ENCODE measurements at places on chromosomes 1 and 21. TPM values are rescaled to one million over a fixed set of nuclear protein-coding genes. Genes with fewer than 3 reads are reported as not detected.

DNA sequence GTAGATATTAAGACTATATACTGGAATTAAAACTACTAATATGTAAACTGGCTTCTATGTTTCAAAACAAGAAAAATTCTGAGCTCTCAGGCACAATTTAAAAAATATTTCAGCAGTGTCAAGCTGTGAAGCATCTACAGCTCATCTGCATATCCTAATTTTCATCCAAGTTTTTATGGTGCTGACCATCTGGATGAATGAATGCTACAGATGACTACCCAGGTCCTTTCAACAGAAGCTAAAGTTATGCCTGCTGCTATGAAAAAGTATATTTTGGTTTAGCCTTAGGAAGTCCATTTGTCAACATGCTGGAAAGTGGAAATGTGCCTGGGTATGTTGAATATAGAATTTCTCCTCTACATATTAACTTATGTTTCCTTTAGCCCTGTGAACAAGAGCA lies 206.9 kb downstream of the NEGR1 start:
- H3K4me1 ChIP-seq, result no peaks in the 10 kb centered on the region
- H3K36me3 ChIP-seq, result no peaks in the 10 kb centered on the region
- no peak overlapping the region for H3K4me3 ChIP-seq
- H3K27me3 ChIP-seq, result no peaks in the 10 kb centered on the region
- H3K27ac ChIP-seq, result no peak overlapping the region

DNA sequence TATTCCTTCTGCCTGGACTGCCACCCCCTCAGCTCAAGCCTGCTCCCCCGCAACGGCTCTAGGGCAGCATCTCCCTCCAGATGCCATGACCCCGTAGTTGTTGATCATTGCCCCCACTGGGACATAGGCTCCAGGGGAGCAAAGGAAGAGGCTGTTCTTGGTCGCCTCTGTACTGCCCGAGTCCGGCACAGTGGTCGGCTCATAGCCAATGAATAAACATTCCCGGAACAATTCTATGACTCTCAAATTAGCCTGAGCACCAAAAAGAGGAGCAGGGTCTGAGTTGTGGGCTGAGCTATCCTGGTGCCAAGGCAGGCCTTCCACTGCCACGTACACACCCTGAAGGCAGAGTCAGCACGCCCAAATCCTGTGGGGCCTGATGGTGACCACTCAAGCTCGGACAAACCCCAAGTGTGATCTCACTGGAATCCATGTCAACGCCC lies 33.1 kb downstream of the CAPZB start:
- DNase-seq, result no peak
- peak overlapping the region; percentile 97 for H3K27ac ChIP-seq
- H3K4me1 ChIP-seq, result peaks cover 95% of the 10 kb centered on the region

GRCh38 chr1:47983691-47984090 lies 13.5 kb downstream of the TRABD2B start:
- H3K4me1 ChIP-seq, result peaks cover 14% of the 10 kb centered on the region
- H3K27ac ChIP-seq, result no peak overlapping the region
- no peak overlapping the region for H3K4me3 ChIP-seq
- H3K27me3 ChIP-seq, result peaks cover 59% of the 10 kb centered on the region

DNA sequence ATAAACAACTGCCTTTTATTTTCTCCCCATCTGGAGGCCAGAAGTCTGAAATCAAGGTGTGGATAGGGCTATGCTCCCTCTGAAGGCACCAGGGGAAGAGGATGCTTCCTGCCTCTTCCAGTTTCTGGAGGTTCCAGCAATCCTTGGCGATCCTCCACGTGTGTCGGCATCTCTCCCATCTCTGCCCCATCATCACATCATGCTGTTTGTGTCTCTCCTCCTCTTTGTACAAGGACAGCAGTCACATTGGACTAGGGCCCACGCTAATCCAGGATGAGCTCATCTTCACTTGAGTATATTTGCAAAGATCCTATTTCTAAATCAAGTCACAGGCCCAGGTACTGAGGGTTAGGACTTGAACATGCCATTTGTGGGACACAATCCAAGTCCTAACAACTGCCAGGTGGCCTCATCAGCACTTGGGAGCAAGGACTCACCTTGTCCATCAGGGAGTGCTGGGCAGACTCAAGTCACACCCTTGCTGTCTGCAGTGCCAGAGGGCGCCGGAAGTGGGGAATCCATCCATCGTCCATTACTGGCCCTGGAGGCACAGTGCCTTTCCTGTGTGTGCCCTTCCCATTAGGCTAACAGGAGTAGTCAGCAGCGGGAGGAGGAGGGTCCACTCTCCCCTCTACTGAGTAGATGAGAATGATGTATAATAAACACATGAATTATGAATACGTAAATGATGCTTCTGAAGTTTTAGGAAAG lies 185.4 kb upstream of the AJAP1 start:
- H3K27ac ChIP-seq, result no peak overlapping the region
- H3K4me1 ChIP-seq, result no peaks in the 10 kb centered on the region
- no peaks in the 10 kb centered on the region for H3K27me3 ChIP-seq
- H3K4me3 ChIP-seq, result no peak overlapping the region

GRCh38 chr1:56573311-56573710 lies 6.1 kb downstream of the PLPP3 start:
- H3K36me3 ChIP-seq, result peaks cover 2% of the 10 kb centered on the region
- peaks cover 56% of the 10 kb centered on the region for H3K4me1 ChIP-seq
- no peak overlapping the region for H3K27ac ChIP-seq
- H3K4me3 ChIP-seq, result no peak overlapping the region

- DNase-seq, result no peak
- no peaks in the 10 kb centered on the region for H3K27me3 ChIP-seq
- no peaks in the 10 kb centered on the region for H3K36me3 ChIP-seq
- H3K4me3 ChIP-seq, result no peak overlapping the region
- H3K4me1 ChIP-seq, result peaks cover 17% of the 10 kb centered on the region
Observed at GRCh38 chr1:234899041-234899729, 229.5 kb downstream of the TOMM20 start.

DNA sequence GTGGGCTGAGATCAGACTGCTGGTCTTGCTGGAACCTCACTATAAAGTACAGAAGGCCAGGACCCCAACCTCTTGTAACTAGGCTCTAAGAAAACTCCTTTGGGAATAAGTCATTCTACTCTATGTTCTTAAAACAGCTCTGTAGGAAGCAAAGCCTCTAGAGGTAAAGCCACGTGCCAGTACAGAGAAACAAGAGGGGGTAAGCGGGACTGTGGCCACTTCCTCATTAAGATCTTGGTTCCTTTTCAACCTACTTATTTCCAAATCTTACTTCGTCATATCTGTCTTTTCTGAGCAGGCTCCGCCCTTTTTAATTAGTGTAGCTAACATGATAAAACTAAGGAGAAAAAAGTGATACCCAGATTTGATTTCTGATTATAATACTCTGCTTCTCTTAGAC lies 3.8 kb downstream of the NCSTN start:
- no peak for DNase-seq
- H3K36me3 ChIP-seq, result peaks cover 22% of the 10 kb centered on the region
- H3K27me3 ChIP-seq, result no peaks in the 10 kb centered on the region
- no peak overlapping the region for H3K4me3 ChIP-seq
- H3K4me1 ChIP-seq, result peaks cover 11% of the 10 kb centered on the region

- no peaks in the 10 kb centered on the region for H3K4me1 ChIP-seq
- no peak overlapping the region for H3K4me3 ChIP-seq
- peaks cover 5% of the 10 kb centered on the region for H3K27me3 ChIP-seq
Observed at GRCh38 chr1:68521286-68521685, 24.4 kb upstream of the DEPDC1 start.

- no peak overlapping the region for H3K4me3 ChIP-seq
- DNase-seq, result no peak
- H3K4me1 ChIP-seq, result no peaks in the 10 kb centered on the region
- no peaks in the 10 kb centered on the region for H3K36me3 ChIP-seq
- H3K27me3 ChIP-seq, result peaks cover 19% of the 10 kb centered on the region
Observed at GRCh38 chr1:216890871-216891270, 167.6 kb upstream of the ESRRG start.

DNA sequence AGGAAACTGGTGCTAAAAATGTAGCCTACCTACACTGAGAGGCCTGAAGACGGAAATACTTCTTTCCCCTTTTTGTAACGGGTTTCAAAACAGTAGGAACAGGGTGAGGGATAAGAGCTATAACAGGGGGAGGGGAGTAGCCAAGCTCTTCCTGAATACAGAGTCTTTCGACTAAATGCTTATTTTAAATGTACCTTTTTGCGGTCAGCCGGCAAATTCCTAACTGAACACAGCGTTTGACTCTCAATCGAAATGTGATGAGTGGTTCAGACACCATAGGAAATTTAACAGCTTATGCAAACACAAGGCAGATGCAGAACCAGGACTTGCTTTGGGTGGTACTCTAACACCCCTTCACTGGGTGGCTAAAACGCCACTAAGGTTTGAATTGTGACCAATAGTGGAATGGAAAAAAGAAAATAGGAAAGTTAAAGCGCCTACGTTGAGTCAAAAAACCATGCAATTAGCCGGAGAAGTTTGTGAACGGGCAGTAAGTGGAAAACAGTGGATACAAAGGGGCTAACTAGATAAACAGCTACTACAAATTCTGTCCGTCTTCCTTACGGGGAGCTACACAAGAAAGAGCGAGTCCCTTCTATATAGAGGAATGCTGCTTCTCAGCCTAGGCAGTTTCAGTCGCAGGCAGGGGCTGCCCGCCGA lies 1.7 kb downstream of the EGLN1 start:
- peaks cover 54% of the 10 kb centered on the region for H3K4me1 ChIP-seq
- H3K27me3 ChIP-seq, result no peaks in the 10 kb centered on the region
- DNase-seq, result no peak
- no peaks in the 10 kb centered on the region for H3K36me3 ChIP-seq
- H3K27ac ChIP-seq, result peak overlapping the region; percentile 88
- H3K4me3 ChIP-seq, result peak overlapping the region; percentile 89

DNA sequence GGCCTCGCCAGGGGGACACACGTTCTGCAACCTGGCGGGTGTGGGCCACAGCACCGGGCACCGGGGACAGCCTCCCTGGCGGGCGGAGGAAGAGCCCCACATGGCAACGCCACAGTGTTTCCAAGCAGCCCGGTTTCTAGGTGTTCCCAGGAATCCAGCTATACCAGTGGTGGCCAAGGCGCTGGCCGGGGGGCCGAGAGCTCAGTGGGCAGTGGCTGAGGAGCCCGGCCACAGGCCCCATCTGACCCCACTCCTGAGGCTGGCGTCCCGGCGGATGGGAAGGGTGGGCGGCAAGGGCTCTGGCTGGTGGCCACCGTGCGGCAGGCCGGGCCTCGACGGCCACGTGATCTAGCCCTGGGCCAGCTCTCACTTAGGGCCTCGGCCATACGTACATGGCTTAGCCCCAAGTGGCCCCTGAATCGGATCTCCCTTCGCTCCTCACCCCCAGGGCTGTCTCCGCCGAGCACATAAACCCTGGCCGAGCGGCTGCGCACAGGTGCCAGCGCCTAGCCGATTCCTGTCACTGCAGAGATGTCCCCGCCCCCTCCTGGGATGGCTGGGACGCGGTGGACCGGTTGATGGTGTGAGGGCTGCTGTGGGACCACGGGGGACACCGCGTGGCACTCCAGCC lies 68.7 kb downstream of the MORN1 start:
- no peak overlapping the region for H3K4me3 ChIP-seq
- no peaks in the 10 kb centered on the region for H3K36me3 ChIP-seq
- H3K4me1 ChIP-seq, result peaks cover 40% of the 10 kb centered on the region
- no peaks in the 10 kb centered on the region for H3K27me3 ChIP-seq

Gene MAP10
- total RNA-seq, result 1.0 TPM

Gene RHBDL2
- total RNA-seq, result not detected

Gene SIM2
- total RNA-seq, result 0.60 TPM

Gene C1QTNF12
- total RNA-seq, result 1.3 TPM
